ENCODE measurements at places on chromosomes 1 and 21.

- no peak for DNase-seq
These were observed 42.5 kb downstream of the GPR88 start for GRCh38 chr1:100580446-100580845.

DNA sequence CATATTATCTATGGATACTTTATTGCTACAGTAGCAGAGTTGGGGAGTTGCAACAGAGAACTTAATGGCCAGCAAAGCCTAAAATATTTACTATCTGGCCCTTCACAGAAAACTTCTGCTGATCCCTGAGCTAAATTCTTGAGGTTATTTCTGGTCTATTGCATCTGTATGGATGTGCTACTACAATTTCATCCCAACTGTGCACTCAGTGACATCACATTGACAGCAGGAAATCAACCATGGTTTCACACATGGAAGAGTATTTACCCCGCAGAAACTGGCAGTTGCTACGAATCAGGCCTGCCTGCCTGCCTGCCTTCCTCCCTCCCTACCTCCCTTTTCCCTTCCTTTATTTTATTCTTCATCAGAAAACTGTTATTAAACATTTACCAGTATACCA lies 12.1 kb downstream of the CLCA2 start:
- no peak for DNase-seq

- no peak for DNase-seq
These were observed 2.9 kb upstream of the SHCBP1L start for GRCh38 chr1:182955596-182956588.

- DNase-seq, result no peak
These were observed 21.2 kb upstream of the JUN start for GRCh38 chr1:58804853-58805565.

DNA sequence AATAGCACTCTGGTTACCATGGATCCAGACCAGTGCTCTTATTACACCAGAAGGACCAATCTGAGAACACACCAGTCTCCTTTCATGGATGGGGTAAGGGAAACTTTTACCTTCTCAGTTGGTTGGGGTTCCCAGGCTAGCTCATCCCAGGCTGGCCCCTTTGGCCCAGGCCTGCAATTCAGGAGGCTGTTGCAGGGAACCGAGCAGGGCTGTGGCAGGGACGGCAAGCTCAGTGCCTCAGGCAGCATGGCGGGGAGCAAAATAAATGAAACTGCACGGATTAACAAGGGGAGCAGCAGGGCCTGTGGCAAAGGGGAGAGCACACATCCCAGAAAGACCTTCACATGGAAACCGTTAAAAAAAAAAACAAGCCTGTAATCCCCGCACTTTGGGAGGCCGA lies 57.0 kb downstream of the DMRTB1 start:
- no peak for DNase-seq

DNA sequence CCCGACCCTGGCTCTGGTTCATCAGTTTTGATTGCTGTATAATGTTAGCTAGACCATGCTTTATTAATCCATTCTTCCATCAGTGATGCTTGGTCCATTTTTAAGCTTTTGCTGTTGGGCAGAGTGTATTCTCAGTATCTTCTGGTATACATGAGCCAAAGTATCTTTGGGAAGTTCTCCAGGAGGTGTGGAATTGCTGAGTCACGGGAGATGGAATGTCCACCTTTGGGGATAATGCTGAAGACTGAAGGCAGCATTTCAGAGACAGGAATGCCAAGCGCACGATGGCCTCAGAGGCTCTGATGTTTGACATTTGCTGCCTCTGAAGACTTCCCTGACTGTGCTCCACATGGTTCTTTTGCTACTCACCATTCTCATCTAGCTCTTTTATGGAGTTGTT lies 266.3 kb upstream of the KAZN start:
- no peak for DNase-seq

- no peak for DNase-seq
These were observed 6.5 kb upstream of the NPL start for GRCh38 chr1:182783068-182783467.

- DNase-seq, result no peak
These were observed 4.0 kb downstream of the ACTL8 start for GRCh38 chr1:17759114-17759513.

GRCh38 chr1:60359431-60359830 lies 285.9 kb upstream of the C1orf87 start:
- DNase-seq, result no peak

DNA sequence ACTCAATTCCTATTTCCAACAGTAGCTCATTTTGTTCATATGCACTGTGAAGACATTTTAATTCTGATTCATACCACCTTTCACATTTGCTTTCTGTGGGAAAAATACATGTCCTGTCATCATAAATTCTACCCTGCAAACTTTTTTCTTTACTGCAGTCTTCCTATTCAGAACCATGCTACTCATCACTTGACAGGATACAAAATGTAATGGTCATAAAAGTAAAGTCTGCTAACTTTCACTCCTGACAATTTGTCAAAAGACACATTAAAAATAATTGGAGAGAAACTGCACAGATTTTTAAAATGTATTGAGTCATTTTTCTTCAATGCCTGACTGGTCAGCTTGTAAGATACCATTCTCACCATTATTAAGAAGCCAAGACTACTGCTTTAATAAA lies 1817.1 kb downstream of the BRINP3 start:
- DNase-seq, result no peak

DNA sequence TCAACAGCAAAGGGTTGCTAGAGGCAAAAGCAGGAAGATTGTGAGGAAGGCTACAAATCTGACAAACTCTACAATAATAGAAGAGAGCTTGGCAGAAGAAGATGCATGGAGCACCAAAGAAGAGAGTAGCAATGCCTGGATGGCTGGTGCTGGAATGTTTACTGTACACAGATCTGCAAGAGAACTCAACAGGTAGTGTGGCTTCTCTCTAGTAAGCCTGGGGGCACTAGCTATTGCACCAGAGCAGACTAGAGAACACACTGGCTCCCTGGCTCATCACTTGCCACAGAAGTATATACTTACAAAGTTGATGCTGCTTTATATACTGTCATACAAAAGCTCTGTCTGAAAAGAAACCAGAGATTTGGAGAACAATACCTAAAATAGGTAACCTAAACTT lies 475.0 kb upstream of the NCAM2 start:
- DNase-seq, result no peak

GRCh38 chr21:46155514-46156377 lies at the start of gene FTCD:
Gene FTCD, minus strand, starts transcription at chr21:46155579. Its CDS starts 56 bp downstream, at chr21:46155523.
- DNase-seq, result no peak

GRCh38 chr1:77642196-77642595 lies 40.3 kb downstream of the ZZZ3 start:
- no peak for DNase-seq

DNA sequence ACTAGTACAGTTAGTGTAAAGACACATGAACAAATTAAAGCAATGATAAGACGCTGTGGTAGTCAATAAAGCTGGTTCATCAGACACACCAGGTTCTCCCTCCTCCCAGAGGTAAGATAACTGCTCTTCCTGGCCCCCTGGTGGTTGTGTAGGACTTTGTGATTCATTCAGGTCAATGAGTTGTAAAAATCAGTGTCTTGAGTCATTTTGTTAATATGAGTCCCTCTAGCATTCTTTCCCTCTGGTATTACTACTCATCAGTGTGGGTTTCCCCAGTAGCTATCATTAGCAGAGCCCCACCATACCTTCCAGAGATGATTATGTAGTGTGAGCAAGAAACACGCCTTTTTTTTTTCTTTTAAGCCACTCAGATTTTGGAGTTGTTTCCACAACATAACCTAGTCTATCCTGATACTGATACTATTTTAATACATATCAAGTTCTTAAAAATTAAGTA lies 3.6 kb upstream of the SETDB1 start:
- no peak for DNase-seq

GRCh38 chr1:93729502-93729901 lies 47.9 kb upstream of the BCAR3 start:
- no peak for DNase-seq

- no peak for DNase-seq
These were observed 46.2 kb downstream of the NAV1 start for GRCh38 chr1:201585093-201585483.

- no peak for DNase-seq
These were observed 30.2 kb downstream of the ODF2L start for GRCh38 chr1:86365896-86366295.

DNA sequence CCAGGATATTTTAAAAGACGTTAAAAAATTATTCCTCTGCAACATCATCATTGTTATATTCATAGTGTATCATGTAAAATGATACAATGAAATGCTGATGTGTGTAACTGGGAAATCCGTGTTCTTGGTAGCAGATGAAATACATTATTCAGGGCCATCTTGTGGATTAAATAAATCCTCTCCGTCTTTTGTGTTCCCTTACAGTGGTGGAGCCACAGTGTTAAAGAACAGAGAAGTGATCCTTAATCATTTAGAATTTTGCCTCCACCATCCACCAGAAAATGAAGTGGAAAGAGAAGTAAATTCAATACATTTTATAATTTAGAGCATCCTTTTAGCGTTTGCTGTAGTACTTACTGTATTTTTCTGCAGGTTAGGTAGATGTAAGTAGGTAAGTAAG lies 1.3 kb downstream of the DYRK3 start:
- no peak for DNase-seq

DNA sequence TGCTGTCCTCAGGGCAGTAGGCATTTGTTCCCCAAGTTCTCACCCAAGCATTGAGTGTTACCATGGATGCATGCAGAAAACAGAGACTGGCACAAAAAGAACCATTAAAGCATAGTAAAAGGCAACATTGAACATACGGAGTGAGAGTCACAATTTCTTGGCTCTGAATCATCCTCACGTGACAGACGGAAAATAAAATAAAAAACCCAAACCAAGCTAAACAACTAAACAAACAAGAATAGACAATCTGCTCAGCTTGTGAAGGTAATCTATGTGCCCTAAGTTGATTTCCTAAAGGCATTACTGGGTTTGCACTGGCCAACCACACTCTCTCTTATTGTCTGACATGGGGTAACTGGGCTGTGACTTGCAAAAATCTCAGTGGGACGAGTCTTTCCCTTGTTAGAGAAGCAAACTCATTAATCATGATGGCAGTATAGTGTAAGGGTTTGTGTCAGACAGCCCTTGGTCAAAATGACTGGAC lies 306.0 kb downstream of the ASTN1 start:
- no peak for DNase-seq

- no peak for DNase-seq
These were observed 97.8 kb downstream of the FMN2 start for GRCh38 chr1:240189386-240189989.

DNA sequence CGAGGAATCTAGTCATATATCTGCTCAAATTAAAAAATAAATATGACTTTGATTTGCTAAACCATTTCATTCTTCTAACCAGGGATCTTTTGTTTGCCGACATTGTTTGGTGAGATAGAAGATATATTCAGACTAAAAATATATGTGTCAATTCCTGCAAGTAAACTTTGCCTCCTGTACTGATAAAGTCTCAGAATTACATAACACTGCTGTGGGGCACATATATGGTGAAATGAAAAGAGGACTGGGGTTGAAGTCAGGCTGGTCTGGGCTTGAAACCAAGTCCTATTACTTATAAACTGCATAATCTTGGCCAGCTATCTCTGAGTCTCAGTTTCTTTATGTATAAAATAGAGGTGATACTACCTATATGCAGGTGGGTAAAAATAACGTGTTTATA lies 9.8 kb downstream of the SCMH1 start:
- no peak for DNase-seq

DNA sequence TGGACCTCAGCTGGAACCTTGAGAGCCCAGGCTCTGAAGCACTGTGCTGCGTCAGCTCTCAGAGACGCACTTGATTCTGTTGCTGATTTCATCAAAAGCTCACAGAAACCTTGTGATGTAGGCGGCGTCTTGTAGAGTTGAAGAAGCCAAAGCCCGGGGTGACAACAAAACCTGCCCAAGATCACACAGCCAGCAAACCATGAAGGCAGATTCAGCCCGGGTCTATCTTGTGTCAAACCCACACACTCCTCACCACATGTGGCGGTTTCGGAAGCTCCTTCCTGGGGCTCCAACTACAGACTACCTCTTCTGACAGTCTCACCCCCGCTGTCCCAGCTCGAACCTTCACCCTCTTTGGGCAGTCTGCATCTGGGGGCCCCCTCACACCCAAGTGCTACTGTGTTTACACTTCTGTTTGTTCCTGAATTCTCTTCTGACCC lies 50.4 kb downstream of the TENT5C start:
- no peak for DNase-seq

DNA sequence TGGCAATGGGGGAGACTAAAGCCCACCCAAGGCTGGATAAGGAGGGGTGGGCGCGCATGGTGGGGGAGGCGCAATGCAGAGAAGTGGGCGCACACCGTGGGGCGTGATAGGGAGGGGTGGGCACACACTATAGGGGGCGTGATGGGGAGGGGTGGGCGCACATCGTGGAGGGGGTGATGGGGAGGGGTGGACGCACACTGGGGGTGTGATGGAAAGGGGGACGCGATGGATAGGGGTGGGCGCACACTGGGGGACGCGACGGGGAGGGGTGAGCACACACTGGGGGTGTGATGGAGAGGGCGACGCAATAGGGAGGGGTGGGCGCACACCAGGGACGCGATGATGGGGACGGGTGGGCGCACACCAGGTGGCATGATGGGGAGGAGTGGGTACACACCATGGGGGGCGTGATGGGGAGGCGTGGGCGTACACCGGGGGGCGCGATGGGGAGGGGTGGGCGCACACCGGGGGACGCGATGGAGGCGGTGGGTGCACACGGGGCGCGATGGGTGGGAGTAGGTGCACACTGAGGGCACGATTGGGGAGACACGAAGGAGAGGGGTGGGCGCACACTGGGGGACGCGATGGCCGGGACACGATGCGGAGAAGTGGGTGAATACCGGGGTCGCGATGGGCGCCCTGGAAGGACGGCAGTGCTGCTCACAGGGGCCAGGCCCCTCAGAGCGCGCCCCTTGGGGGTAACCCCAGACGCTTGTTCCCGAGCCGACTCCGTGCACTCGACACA lies 929 bp downstream of the SUMO3 start:
- no peak for DNase-seq

GRCh38 chr1:39576016-39576657 lies 453 bp downstream of the PABPC4 start:
- DNase-seq, result no peak

GRCh38 chr1:9265968-9266367 lies 26.7 kb upstream of the SPSB1 start:
- DNase-seq, result no peak

GRCh38 chr1:6989212-6990159 lies 204.2 kb downstream of the CAMTA1 start:
- no peak for DNase-seq

DNA sequence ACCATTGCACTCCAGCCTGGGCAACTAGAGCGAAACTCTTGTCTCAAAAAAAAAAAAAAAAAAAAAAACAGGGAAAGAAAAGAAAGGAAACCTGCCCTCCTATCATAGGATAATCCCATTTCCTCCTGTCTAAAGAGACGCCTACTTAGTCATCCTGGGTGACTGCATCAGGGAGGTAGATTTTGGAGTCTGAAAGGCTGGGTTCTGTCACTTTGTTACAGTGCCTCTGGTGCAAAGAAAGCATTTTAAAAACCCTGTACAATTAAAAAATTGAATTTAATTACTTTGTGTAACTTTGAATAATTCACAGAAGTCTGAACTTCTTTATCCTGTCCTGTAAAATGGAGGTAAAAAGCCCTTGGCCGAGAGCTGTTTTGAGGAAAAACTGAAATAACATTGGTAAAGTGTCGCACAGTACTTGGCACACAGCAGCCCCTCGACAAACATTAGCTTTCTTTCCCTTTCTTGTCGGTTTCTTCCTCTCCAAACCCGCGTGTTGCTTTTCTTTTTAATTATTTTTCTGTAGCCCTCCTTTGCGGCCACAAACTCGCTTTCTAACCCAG lies 657 bp upstream of the HDAC1 start:
- DNase-seq, result no peak

GRCh38 chr1:6459850-6460265 lies 6.1 kb downstream of the TNFRSF25 start:
- DNase-seq, result no peak

All from cortex of kidney (tissue), 1 donor.